ENCODE measurements at places on chromosomes 5 and 9.
A peak's percentile ranks its signal among the peaks of the same experiment; 100 is the strongest.

GRCh38 chr5:73444499-73445438 is 3.8 kb downstream of the FOXD1 start:
- peak; percentile 76 for DNase-seq

DNA sequence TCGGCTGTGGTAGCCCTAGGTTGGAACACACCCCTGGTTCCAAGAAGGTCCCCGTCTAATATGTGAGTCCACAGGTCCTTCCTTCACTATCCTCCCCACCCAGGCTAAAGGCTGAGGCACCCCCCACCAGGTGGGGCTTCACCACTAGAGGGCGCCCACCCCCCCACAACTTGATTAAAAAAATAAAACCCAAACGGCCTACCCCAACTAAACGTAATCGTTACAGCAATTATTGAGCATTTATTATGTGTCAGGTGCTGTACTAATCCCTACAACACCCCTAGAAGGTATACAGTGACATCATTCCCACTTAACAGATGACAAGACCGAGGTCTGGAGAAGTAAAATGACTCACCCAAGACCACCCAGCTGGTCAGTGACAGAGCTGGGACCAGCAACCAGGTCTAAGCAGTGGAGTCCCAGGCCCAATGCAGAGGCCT is 65.0 kb downstream of the FGF18 start:
- DNase-seq, result no peak

GRCh38 chr5:109910874-109911273 is 221.1 kb downstream of the MAN2A1 start:
- no peak for DNase-seq

DNA sequence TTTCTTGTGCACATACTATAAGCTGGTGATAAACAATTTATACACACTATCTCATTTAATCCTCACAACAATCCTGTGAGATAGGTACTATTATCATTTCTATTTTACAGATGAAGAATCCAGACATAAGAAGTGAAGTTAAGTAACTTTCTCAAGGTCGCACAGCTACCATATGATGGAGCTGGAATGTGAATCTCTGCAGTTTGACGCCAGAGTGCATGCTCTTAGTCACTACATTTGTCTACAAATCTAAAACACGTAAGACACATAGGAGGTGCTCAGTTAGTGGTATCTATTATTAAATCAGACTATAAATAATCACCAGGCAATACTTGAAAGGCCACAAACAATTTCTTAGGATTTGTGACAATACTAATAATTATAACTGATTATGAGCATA is 45.0 kb upstream of the CDKN2B start:
- DNase-seq, result no peak

DNA sequence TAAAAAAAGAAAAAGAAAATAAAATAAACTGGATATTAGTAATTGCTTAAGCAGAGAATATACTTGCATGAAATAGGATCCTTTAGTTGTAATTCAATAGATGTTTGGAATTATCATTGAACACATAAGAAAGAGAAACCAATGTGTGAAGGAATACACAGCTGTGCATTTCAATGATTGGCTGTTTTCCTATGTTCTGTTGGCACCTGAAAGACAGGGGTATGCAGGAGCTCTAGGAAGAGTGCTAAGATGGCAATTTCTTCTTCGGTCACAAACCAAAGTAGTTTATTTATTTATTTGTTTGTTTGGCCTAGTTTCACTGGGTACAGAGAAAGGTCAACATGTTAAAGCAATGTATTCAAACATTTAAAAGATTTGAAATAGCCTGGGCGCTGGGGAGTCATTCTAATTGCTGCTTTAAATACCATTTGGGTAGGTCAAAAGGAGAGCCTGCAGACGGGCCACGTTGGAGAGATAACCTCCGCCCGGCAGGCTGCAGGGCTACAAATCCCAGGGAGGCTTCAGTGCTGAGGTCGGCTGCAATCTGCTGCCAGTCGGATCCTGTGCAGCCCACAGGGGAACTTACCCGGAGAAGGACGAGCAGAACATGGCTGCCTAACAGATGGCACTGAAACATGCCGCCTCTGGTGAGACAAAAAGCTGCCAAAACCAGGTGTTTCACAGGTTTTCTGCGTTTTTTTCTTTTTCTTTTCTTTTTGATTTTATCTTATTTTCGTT is 154.2 kb upstream of the TYRP1 start:
- DNase-seq, result no peak

DNA sequence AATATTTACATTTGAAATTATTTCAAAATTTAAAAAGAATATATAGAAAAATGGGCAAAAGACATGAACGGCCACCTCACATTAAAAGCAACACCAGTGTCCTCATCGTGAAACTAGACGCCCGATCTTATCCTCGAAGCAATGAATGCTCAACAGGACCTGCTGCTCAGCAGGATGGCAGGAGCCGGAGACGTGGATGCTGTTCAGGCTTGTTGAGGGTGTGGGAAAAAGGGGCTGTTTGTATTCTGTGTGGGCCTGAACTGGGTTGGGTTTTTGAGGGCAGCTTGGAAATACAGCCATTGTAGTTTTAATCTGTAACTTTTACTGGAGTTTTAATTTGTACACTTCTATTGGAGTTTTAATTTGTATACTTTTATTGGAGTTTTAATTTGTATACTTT is 20.3 kb downstream of the EXOC3 start:
- no peak for DNase-seq

DNA sequence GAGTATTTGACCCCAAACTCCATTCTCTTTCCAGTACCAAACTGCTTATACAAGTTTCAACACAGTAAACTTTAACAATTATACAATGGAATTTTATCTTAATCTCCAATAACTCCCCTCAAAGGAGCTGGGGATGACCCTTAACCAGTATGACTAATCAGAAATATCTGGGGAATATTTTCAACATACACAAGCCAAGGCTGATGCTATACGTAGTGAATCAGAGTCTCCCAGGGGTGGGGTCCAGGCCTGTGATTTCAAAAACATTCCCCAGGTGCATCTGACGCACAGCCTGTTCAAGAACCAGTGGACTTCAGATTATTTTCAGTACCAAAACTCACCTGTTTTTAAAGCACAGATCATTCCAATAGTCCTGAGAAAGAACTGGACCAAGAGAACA is 11.8 kb upstream of the SEMA5A start:
- DNase-seq, result no peak

All from eye (tissue), 1 donor.